GM12864 (cell line): ENCODE measurements at places on chromosomes 5 and 9.
A peak's percentile ranks its signal among the peaks of the same experiment; 100 is the strongest.

DNA sequence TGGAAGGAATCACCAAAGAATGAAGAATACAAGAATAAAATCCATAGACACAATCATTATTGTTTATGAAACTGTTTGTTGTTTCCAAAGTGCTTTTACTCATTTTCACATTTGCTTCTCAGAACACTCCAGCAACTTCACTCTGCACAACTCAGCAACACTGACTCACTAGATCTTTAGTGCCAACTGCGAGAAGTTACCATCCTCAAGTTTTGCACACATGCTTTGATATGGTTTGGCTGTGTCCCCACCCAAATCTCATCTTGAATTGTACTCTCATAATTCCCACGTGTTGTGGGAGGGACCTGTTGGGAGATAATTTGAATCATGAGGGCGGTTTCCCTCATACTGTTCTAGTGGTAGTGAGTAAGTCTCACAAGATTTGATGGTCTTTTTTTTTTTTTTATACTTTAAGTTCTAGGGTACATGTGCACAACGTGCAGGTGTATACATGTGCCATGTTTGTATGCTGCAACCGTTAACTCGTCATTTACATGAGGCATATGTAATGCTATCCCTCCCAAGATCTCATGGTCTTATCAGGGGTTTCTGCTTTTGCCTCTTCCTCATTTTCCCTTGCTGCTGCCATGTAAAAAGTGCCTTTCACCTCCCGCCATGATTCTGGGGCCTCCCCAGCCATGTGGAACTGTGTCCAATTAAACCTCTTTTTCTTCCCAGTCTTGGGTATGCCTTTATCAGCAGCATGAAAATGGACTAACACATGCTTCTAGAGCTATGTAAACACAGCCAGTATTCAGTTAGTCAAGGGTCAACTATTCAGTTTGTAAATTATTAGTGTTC is 36.9 kb downstream of the CLINT1 start:
- DNase-seq: no peak

- no peak for DNase-seq
These were observed 24.3 kb upstream of the PLIN2 start for GRCh38 chr9:19151425-19152159.

DNA sequence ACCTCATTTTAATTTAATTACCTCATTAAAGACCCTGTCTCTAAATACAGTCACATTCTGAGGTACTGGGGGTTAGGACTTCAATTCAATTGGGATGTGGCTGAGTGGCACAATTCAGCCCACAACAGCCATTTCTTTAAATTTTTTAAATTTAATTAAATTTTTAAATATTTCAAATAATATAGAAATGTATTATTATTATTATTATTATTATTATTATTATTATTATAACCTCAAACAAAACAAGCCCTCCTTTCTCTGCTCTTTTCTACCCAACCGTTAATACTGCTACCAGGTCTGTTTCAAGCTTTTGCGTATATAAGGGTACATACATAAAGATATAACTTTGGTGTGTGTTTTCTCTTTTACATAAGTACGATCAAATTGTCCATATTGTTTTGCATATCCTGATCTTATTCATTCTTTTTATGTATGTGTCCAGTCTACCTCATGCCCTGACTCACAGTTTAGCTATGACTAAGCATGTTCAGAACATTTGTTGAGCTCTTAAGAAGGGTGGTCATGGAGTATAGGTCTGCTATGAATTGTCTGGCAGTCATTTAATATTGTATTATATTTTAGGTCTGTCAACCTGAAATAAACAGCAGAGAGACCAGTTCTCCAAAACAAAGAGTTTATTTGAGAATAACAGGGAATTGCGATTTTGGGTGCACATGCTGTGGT is 16.1 kb upstream of the RAB14 start:
- DNase-seq: peak; percentile 53

- no peak for DNase-seq
These were observed 19.5 kb downstream of the TTC33 start for GRCh38 chr5:40736103-40736875.

- DNase-seq: no peak
These were observed 555.5 kb downstream of the CDH9 start for GRCh38 chr5:26482810-26483375.

DNA sequence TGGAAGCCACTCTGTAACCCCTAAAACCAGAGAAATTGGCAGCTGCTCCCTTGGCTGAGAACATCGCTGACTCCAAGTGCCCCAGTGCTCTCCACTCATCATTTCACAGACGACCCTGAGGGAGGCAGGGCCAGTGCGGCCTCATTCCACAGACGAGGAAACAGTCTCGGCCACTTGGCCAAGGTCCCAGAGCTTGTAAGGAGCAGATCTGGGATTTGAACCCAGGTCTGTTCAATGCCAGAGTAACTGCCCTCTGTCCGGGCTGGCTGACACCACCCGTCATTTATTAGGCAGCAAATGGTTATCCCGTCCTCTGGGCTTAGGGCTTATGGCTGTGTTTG is 19.9 kb upstream of the IER5L start:
- no peak for DNase-seq

GRCh38 chr9:15244001-15244441 is 63.0 kb downstream of the TTC39B start:
- no peak for DNase-seq

- DNase-seq: no peak
These were observed 538.1 kb upstream of the MEF2C start for GRCh38 chr5:89421035-89421434.

DNA sequence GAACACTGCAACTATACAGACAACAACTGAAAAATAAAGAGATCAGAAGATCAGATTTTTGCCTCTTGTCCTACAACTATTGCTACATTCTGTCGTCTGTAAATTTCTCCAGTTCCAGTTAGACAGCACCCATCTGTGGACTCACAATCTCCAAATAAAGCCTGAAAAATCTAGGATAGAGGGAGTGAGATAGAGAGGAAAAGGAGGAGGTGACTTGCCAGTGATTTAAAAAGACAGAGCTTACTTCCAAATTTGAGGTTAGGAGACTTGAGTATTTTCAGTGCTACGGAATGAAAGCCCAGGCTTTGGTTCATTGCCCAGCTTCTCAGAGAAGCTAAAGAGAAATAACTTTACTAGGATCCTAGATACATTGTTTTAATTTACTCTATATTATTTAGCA is 63.6 kb downstream of the PTCD2 start:
- DNase-seq: no peak

DNA sequence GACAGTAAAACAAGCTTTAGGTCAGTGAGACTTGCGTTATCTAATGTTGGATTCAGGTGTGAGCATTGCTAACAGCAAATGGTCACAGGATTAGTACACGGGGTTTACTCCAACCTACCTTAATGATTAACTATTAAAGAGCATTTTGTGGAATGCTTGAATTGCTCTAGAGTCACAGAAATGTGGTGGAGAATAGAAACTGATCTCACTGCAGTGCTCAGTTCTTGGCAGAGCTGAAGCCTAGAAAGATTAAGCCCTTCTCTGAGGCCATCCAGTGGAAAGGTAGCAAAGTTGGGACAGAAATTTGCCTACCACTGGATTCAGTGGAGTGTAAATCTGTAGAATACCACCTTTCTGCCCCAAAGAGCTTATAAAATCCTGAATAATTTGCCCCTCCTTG is 60.9 kb downstream of the ICE1 start:
- no peak for DNase-seq

DNA sequence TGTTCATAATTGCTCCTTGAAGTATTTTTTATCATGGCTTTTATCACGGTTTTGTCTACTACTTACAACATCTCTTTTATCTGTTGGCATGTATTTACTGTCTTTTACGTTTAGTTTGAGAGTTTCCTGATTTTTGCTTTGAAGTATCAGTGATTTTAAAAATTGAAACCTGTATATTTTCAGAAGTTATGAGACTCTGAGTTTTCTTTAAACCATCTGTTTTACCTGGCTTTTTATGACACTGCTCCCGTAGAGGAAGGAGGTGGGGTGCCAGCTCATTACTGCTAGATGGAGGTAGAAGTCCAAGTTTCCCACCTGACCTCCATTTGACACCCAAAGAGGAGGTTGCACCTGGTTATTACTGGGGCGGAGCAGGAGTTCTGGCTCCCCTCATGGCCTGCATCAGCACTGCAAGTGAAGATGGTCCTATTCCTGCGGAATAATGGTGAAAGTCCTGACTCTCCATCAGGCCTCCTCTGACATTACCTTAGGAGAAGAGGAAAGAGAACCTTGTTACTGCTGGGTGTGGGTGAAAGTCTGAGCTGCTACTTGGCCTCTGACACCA is 10.0 kb upstream of the ZNF131 start:
- no peak for DNase-seq

DNA sequence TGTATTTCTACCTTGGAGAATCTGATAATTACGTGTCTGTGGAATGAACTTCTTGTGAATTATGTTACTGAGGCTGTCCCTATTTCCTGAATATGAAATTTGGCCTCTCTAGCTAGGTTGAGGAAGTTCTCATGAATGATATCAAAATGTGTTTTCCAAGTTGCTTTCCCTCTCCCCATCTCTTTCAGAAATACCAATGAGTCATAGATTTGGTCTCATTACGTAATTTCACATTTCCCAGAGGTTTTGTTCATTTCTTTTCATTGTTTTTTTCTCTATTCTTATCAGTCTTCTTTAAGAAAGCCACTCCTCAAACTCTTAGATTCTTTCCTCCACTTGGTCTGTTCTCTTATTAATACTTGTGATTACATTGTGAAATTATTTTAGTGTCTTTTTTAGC is 923.8 kb upstream of the CDH9 start:
- DNase-seq: no peak

DNA sequence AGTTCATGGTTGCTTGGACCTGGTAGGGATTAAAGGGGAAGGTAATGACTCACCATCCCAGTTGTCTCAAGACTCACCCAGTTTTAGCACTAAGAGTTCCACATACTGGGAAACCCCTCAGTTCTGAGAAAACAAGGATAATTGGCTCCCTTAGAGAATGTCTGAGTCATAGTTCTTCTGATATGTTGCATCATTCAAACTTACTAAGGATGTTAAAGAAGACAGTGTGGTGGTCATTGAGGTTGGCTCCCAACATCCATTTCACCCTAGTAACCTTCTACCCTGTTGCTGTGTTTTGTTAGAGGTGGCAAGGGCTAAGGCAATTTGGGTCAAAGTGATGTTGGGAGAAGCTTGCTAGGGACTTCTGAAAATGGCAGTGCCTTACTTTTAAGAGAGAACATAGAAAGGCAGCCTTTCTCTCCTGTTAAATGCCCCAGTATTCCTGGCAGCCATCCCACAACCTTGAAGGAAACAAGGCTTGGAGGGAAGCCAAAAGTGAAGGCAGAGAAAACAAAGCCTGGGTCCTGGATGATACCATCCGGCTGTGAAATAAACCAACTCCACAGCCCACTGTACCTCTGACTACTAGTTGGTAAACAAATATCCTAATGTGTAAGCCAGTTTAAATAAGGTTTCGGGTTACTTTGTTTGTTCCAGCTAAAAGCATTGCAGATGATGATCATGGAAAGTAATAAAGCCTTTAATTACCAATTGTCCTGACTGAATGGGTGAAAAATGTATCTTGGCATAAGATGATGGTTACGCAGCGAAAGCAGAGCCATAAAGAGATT is 80.4 kb upstream of the ADAMTSL1 start:
- DNase-seq: no peak

GRCh38 chr5:87665166-87665565 is 252.4 kb upstream of the CCNH start:
- no peak for DNase-seq

DNA sequence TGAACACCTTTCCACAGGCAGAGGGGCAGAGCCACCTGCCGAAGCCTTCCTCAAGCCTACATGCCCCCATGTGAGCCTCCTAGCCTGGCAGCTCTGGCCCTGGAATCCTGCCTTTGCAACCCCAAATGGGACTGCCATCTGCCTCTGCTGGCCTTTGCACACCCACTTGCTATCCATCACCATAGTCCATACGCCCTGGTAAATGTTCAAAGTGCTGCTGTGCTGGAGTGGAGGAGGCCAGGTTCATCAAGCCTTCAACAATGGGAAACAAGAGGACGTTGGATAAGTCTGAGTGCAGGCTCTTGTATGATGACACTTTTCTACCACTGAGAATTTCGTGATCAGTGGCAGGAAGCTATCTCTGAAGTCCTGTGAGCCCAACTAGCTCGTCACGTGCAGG is 159.8 kb downstream of the MED10 start:
- DNase-seq: no peak

DNA sequence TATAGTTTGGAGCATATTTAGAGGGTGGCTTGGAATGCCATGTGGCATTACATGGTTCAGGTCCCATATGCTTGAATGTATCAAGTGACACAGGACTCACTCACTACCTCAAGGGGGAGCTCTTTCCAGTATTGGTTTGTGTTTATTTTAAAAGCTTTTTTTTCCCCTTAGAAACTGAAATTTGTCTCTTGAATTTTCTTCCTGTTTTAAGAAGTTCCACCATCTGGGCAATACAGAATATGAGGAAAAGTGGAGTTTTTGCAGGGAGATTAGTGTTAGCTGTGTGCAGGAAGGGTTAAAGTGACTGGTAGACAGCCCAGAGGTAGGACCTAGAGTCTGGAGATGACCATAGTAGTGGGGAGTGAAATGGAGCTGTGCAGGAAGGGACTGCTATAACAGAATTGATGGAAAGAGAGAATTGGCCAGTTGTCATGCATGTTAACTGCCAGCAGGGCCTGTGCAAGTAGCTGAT is 36.6 kb downstream of the CTNNA1 start:
- DNase-seq: peak; percentile 25

DNA sequence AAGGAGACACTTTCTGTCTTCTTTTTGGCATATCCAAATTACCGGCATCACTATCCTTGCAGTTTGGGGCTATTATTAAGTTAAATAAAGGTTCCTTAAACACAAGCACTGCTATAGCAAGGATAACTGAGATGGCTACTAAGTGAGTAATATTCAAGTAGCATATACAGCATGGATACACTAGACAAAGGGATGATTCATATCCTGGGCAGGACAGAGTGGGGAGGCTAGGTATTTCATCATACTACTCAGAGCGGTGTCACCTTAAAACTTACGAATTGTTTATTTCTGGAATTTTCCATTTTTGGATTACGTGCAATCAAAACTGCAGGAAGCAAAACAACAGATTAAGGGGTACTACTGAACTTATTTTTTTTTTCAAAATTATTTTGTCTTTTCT is 54.1 kb downstream of the FER start:
- no peak for DNase-seq

DNA sequence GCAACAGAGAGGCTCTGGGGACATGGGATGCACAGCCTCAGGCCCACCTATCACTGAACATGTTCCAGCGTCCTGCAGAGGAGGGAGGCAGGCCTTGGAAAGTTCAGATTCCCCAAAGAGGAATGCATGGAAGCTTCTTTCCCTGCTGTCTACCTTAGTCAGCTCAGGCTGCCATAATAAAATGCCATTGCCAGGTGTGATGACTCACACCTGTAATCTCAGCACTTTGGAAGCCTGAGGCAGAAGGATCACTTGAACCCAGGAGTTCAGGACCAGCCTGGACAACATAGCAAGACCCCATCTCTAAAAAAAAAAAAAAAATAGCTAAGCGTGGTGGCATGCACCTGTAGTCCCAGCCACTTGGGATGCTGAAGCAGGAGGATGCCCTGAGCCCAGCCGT is 24.5 kb upstream of the TOR1B start:
- DNase-seq: no peak
